ENCODE measurements at places on chromosomes 16 and 17.

DNA sequence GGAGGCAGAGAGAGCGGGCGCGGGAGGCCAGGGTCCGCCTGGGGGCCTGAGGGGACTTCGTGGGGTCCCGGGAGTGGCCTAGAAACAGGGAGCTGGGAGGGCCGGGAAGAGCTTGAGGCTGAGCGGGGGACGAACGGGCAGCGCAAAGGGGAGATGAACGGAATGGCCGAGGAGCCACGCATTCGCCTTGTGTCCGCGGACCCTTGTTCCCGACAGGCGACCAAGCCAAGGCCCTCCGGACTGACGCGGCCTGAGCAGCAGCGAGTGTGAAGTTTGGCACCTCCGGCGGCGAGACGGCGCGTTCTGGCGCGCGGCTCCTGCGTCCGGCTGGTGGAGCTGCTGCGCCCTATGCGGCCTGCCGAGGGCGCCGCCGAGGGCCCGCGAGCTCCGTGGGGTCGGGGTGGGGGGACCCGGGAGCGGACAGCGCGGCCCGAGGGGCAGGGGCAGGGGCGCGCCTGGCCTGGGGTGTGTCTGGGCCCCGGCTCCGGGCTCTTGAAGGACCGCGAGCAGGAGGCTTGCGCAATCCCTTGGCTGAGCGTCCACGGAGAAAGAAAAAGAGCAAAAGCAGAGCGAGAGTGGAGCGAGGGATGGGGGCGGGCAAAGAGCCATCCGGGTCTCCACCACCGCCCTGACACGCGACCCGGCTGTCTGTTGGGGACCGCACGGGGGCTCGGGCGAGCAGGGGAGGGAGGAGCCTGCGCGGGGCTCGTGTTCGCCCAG, 1.2 kb upstream of the CBX4 start:
- no peak for DNase-seq

DNA sequence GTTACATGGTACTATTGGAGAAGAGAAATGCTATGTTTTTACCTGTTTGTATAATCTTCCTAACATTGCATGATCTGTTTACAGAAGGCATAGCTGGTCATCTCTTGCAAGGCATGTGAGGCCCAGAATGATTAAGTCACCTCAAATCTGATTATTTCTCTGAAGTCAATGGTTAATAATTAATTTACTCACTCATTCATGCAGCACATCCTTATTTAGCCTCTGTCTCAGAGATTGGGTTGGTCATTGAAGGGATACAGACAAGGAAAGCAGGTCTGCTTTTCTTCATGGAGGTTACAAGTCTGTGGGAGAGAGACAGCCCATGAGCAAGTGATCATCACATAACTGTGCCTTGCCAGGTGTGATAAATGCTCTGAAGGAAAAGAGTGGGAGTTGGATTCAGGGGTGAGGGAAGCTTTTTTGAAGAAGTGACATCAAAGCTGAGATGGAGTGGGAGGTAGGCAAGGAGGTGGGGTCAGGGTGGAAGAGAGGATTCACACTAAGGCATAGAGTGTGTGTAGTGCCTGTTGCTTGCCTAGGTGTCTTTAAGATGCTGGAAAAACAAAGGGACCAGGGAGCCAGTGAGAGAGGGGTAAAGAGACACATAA, 16.3 kb upstream of the RBFOX1 start:
- DNase-seq = no peak

GRCh38 chr17:7523033-7523432, 25.8 kb upstream of the TNFSF12 start:
- no peak for DNase-seq

- no peak for DNase-seq
Observed at GRCh38 chr17:29357821-29358232, 32.3 kb upstream of the TAOK1 start.
